ENCODE measurements at places on chromosomes 7 and 10. TPM values are rescaled to one million over a fixed set of nuclear protein-coding genes. Genes with fewer than 3 reads are reported as not detected.

Gene OR2A5
- total RNA-seq: not detected

Gene CLEC5A
- total RNA-seq: not detected

Gene AKR1D1
- not detected for total RNA-seq

Gene MASTL
- total RNA-seq: 8.9 TPM

GRCh38 chr7:149610441-149611011, 112.9 kb upstream of the ZNF746 start:
- no peaks in the 10 kb centered on the region for H3K27me3 ChIP-seq
- H3K36me3 ChIP-seq: peaks cover 20% of the 10 kb centered on the region
- no peak overlapping the region for H3K27ac ChIP-seq

DNA sequence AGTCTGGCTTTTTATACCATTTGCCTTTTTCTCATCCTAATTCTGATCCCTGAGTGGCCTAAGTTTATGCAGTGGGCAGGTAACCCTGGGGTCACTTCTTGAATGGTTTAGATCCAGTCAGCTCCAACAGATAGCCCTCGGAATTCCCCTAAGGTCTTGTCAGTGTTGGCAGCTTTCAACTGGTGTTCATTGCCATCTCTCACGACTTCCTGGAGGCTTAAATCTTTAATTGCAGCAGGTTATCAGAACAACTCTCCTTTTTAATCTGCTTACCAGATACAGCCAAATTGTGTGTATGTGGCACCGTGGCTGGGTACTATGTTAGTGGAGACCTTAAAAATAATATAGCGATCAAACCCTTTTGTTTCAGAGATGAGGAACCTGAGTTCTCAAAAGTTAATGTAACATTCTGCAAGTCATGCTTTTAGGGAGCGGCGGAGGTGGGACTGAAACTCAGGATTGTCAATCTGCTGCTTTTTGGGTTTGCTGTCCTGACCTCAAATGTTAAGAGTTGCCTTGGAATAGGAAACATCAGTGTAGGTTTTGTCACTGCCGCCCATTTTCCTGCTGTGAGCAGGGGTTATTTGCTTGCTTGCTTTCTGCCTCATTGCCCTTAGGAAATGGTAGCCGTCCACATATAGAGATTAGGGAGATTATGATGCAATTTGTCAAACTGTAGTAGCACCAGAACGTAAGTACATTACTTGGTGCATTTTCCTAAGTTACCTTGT, 818 bp downstream of the DLD start:
- peak; percentile 68 for DNase-seq
- peak overlapping the region; percentile 86 for H3K27ac ChIP-seq
- peak overlapping the region; percentile 85 for H3K4me3 ChIP-seq
- H3K36me3 ChIP-seq: peaks cover 13% of the 10 kb centered on the region
- peaks cover 29% of the 10 kb centered on the region for H3K4me1 ChIP-seq
- no peaks in the 10 kb centered on the region for H3K27me3 ChIP-seq

GRCh38 chr10:63744060-63744941, 223.1 kb downstream of the REEP3 start:
- H3K4me3 ChIP-seq: no peak overlapping the region
- peak overlapping the region; percentile 38 for H3K27ac ChIP-seq
- peak; percentile 73 for DNase-seq
- peaks cover 15% of the 10 kb centered on the region for H3K4me1 ChIP-seq

DNA sequence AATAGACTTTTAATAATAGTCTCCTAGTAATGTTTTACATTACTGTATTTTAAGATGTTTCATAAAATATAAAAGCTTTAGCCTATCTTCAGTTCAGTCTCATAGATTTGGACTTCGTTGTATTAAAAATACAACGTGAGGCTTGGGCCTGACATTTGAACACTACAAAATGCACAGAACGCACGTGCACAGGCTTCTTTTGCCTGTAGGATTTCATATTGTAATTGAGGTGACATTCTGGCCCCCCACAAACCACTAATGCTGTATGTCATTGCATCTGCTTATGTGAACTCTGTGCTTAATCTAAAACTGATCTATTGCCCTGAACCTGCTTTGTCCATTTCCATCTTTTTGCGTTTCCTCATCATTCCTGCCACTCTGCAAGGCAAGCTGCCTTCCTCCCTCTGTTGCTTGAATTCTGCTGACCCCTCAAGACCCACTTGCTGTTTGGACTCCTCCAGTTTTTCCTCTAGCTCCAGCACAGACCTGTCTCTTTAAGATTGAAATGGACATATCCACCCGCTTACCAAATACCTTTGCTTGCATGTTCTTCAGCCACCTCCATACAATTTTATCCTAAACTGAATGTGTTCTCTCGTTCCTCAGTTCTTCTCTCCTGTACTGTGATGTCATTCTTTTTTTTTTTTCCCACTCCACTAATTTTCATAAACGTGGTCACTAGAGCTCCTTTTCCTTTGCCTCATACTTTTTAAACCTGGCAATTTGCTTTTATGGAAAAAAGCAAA, 12.4 kb downstream of the PRKAR2B start:
- H3K27ac ChIP-seq: no peak overlapping the region
- no peaks in the 10 kb centered on the region for H3K27me3 ChIP-seq
- H3K4me1 ChIP-seq: no peaks in the 10 kb centered on the region
- DNase-seq: no peak

GRCh38 chr10:30063099-30063498, 3.7 kb upstream of the JCAD start:
- H3K4me1 ChIP-seq: peaks cover 39% of the 10 kb centered on the region
- no peaks in the 10 kb centered on the region for H3K27me3 ChIP-seq
